ENCODE measurements at places on chromosomes 6 and 20.

DNA sequence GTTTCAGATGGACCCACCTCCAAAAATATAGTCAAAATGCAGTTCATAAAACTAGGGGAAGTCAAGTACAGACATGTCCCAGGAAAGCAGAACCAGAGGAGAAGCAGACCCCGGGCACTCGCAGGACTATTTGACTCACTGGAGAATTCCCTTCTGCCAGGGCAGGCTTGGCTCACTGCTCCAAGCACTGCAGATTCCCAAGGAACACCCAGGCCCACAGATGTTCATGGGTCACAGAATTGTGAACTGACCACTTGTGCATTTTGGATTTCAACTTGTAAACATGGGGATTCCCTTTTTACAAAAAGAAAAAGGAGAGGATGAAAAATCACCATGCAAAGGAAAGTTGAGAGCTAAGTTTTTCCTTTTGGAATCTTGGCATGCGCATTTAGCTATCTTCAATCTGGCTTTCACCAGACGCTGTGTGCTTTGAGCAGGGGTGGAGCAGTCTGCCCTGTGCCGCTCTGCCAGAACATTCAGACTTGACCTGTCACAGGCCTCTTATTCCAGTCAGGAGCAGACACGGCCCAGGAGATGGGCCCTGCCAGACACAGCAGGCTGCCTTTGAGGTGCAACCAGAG is 237.5 kb upstream of the TAB2 start:
- peak; percentile 74 for DNase-seq

GRCh38 chr6:108115598-108116058 is 41.1 kb upstream of the OSTM1 start:
- DNase-seq = peak; percentile 17

- DNase-seq = no peak
These were observed 683 bp downstream of the ATF6B start for GRCh38 chr6:32127409-32127716.

GRCh38 chr6:34912715-34913464 is 23.8 kb downstream of the ANKS1A start:
- DNase-seq = peak; percentile 78

DNA sequence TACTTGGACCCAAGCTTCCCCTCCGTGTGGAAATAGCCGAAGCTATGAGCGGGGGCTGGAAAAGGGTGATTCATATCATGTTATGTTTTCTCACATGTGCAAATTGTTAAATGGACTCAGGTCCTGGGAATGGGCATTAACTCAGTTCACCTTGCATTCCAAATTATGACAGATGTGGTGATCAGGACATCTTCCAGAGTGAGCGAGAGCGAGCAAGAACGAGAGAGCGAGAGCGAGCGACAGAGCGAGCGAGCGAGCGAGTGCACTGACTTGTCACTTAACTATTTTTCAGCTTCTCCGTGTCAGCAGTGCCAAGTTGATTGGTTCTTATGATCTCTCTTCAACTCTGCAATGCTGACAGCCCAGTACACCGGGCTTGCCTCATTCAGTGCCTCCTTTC is 437.4 kb upstream of the NRSN1 start:
- DNase-seq = no peak

DNA sequence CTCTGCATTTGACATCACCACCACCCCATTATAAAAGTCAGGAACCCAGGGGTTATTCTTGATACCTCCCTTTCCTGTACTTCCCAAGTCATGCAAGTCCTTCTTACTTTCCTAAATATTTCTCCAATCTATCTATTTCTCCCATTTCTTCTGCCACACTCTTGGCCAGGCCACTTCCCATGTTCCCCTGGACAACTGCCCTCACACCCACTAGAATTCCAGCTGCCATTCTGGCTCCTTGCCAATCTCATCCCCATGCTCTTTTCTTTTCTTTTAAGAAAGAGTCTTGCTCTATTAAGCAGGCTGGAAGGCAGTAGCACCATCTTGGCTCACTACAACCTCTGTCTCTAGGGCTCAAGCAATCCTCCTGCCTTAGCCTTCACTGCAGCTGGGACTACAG is 15.2 kb downstream of the DEFB132 start:
- DNase-seq = no peak

DNA sequence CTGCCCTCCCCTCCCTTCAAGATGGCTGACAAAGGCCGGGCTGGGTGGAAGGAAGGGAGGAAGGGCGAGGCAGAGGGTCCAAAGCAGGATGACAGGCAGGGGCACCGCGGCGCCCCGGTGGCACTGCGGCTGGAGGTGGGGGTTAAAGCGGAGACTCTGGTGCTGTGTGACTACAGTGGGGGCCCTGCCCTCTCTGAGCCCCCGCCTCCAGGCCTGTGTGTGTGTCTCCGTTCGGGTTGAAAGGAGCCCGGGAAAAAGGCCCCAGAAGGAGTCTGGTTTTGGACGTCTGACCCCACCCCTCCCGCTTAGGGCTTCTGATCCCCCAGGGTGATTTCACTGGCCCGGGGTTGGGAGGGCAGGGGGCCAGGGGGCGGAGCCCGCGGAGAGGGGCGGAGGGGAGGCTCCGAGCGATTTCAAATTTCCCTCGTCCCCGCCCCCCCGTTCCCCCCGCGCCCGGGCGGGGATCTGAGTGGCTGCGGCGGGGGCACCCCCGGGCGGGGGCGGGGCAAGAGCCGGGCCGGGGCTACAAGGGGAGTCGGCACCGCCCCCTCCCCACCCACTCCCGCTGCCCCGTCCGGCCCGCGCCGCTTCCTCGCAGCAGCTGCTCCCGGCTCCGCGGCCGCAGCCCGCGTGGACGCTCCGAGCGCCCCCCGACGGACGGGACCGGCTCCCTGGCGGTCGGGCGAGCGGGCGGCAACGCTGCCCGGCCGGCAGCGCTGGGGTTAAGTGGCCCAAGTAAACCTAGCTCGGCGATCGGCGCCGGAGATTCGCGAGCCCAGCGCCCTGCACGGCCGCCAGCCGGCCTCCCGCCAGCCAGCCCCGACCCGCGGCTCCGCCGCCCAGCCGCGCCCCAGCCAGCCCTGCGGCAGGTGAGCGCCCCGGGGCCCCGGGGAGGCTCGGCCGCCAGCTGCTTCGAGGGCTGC is at the start of gene DNMT3B:
DNMT3B (plus strand) TSS at position 555 of the 923 bp plus-strand sequence. CDS start 17,939 bp downstream, outside the sequence.
- peak; percentile 66 for DNase-seq

DNA sequence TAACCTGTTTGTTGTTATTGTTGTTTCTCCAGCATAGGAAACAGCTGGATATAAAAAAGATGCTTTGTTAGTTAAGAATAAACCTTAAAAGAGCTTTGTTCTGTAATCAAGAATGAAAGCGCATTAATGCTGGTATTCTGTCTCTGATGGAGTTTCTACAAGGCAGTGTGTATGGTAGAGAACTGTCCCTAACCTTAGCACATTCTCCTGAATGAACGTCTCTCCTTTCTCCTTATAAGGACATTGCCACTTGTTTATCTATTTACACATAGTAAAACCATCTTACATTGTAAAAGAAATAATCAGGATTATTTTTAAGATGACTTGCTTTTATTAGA is 33.8 kb upstream of the LCA5 start:
- DNase-seq = no peak

- DNase-seq = no peak
These were observed 260.7 kb upstream of the ECI2 start for GRCh38 chr6:4396044-4396443.

DNA sequence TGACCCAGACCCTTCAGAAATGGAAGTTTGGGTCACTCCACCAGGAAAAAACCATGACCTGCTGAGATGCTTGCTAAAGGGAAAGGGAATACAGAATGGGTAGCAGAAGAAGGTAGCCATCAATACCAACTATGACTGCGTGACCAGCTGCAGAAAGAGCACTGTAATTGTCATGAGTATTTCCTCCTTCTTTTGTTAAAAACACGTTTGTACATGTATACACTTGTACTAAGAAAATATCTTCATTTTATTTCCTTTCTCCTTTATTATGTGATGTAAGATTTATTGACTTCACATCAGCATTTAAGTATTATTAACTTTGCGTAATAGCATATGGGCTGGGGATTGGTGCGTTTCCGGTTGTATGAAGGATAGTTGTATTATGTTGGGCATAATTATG is 12.6 kb upstream of the MUC21 start:
- no peak for DNase-seq

GRCh38 chr6:160520043-160520904 is 143.8 kb downstream of the LPA start:
- DNase-seq = peak; percentile 60

DNA sequence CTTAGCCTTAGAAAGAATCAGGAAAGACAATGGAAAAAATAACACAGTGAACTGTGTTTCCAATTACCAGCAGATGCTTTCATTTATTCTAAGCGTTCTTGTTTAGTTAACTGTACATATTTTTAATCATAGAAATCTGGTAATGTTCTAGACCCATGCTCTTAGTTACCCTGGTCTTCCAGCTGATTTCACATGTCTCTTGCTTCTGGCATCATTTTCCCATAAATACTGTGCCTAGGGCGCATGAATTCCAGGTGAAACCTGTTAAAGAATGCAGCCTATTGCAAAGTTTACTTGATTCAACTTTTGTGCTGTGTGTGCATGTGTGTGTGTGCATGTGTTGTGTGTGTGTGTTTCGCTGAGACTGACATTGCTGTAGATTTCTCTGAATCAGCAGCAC is 178.6 kb downstream of the PDE7B start:
- DNase-seq = peak; percentile 69

DNA sequence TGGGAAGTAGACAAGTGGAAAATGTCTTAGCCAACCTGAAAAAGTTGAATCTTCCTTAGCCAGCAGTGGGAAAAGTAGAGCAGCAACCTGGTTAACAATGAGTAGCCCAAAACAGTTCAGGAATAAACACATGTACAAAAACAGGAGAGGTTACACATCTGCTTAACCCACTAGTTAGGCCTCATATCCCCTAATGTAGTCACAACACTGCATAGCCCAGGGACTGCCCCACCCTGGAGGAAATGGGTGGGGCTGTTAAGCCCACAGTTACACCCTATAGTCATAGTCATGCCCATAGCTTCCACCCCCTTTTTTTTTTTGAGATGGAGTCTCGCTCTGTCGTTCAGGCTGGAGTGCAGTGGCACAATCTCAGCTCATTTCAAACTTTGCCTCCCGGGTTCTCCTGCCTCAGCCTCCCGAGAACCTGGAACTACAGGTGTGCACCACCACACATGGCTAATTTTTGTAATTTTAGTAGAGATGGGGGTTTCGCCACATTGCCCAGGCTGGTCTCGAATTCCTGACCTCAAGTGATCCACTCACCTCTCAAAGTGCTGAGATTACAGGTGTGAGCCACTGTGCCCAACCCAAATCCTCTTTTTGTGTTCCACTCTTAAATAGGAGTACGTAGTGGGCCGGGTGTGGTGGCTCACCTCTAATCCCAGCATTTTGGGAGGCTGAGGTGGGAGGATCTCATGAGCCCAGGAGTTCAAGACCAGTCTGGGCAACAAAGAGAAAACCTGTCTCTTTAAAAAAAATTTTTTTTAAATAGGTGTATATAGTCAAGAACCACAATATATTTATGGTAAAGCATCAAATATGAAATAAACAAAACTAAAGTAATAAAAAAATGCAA is 24.5 kb downstream of the ILRUN start:
- peak; percentile 56 for DNase-seq

DNA sequence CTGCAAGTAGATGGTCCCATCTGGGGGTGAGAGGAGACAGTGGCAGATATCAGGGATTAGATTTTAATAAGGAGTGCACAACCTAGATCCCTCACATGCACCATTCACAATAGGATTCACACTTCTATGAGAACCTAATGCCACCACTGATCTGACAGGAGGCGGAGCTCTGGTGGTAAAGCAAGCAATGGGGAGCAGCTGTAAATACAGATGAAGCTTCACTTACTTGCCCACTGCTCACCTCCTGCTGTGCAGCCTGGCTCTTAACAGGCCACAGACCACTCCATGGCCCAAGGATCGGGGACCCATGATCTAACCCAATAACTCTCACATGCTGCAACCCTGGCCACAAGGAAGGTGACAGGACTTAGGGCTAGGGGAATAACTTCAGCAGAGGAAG is 75.4 kb downstream of the ZNF133 start:
- no peak for DNase-seq

- DNase-seq = no peak
These were observed 828 bp downstream of the ADGRB3 start for GRCh38 chr6:68635706-68636513.

DNA sequence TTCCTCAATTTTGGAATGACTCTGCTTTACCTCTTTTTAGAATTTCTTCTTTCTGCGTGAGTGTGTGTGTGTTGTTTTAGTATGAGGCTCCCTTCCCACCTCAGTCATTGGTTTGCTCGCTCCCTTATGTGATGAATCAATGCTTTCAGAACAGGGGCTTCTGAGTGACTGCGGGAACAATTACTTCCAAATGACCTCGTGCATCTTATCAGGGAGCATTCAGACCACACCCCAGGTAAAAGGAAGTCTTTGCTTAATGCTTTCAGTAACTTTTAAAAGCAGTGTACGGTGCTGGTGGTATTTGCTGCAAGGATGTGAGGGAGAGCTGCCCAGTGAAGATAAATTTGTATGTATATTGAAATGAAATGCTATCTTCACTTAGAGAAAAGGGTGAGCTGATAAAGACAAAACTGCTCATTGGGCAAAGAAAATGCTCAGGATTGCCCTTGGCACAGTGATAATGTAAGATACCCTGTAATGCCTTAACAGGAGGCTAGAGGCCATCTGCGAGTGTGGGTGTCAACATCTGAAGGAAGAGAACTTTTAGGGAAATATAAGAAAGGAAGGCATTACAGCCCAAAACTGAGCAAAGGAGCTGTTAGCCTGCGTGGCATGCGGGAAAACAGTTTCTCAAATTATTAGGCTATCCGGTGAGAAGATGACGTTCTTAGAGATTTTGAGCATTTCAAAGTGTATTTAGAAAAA is at the start of gene MLIP:
MLIP (plus strand) TSS at position 103 of the 705 bp plus-strand sequence; CDS start at position 140, 37 bp downstream.
- no peak for DNase-seq

- DNase-seq = no peak
These were observed 10.7 kb upstream of the STMND1 start for GRCh38 chr6:17091122-17091521.

GRCh38 chr6:42366011-42366705 is 85.6 kb downstream of the TRERF1 start:
- DNase-seq = no peak

DNA sequence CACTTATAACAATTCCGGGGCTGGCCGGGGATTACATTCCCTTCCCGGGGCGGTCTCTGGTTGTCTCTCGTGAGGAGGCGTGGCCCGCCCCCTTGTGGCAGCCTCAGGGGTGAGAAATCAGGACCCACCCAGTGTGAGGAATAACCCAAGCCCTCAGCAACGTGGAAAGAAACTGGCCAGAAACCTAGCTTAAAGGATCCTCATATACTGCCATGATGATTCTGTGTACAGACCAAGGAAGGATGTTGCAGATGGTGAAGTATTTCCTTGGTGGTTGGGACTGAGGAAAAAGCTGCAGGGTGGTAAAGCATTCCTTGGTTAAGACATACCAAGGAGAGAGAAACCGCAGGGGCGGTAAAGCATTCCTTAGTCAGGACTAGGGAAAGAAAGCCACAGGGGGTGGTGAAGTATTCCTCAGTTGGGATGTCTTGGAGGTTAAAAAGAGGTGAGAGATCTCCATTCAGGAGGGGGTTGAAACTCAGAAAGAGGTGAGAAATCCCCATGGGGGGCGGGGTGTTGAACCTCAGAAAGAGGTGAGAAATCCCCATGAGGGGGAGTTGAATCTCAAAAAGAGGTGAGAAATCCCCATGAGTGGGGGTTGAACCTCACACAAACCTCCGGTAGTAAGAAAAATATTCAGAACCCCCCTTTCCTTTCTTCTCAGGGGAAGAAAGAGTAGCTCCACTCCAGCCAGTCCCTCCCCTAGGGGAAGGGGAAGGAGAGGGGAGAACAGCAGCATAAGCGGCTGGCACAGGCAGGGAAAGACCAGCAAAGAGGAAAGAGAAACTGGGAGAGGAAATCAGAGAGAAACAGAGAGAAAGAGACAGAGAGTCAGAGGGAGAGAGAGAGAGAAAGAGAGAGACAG is 238.1 kb downstream of the RNGTT start:
- peak; percentile 75 for DNase-seq

GRCh38 chr20:60361761-60362395 is 403.7 kb downstream of the CDH26 start:
- no peak for DNase-seq

GRCh38 chr6:156821707-156822106 is 44.5 kb downstream of the ARID1B start:
- no peak for DNase-seq
